ENCODE measurements at places on chromosomes 3 and 15. TPM values are rescaled to one million over a fixed set of nuclear protein-coding genes. Genes with fewer than 3 reads are reported as not detected.
A peak's percentile ranks its signal among the peaks of the same experiment; 100 is the strongest.

The CLK3 gene
- total RNA-seq: 162 TPM

GRCh38 chr3:70736009-70736408, 423.6 kb upstream of the MDFIC2 start:
- no peaks in the 10 kb centered on the region for H3K36me3 ChIP-seq
- no peak overlapping the region for H3K27ac ChIP-seq
- DNase-seq: no peak
- H3K4me3 ChIP-seq: no peak overlapping the region

DNA sequence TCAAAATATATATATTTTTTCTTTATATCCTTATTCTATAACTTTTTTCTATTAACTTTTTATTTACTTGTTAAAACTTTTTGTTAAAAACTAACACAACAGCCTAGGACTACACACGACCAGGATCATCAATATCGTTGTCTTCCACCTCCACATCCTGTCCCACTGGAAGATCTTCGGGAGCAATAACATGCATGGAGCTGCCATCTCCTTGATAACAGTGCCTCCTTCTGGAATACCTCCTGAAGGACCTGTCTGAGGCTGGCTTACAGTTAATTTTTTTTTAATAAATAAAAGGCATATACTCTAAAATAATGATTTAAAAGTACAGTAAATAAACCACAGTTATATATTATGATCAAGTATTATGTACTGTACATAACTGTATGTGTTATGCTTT, 58.9 kb downstream of the SFMBT1 start:
- DNase-seq: no peak
- H3K27ac ChIP-seq: no peak overlapping the region
- no peaks in the 10 kb centered on the region for H3K27me3 ChIP-seq

GRCh38 chr15:79184465-79184892, 93.9 kb upstream of the RASGRF1 start:
- no peaks in the 10 kb centered on the region for H3K27me3 ChIP-seq
- H3K4me3 ChIP-seq: no peak overlapping the region
- DNase-seq: peak; percentile 92
- H3K36me3 ChIP-seq: no peaks in the 10 kb centered on the region
- H3K4me1 ChIP-seq: no peaks in the 10 kb centered on the region

DNA sequence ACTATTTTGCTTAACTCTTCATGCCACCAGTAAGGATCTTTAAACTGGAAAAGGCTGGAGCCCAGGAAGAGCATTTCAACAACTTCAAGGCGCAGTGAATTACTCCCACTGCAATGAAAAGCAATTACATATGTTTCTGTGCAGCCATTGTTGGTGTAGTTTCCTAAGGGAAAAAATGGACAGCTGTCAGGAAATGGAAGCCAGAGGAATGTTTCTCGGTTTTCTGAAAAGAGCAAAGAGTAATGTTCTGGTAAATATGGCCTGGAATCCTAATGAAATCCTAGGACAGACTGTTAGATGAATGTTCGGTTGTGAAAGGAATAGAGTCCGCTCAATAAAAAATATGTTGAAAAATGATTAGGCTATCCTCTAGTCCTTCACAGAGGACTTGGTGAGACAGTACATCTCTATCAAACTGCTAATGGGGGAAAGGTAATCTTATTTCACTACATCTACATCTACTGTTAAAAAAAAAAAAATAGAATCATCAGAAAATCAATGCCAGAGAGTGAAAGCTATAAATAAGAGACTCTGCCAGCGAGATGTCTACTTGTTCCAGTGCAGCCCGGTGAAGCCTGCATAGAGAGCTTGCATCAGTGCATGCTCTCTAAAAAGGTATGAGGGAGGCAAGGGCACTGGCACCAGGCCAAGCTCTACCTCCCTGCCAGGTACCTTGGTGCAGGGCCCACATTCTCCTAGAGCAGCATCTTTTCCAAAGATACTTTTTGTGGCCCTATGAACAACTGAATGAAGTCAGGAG, 68.2 kb upstream of the TJP1 start:
- H3K4me1 ChIP-seq: peaks cover 12% of the 10 kb centered on the region
- DNase-seq: no peak
- H3K4me3 ChIP-seq: no peak overlapping the region
- H3K27ac ChIP-seq: no peak overlapping the region

All from testis (tissue), 5 donors.